Airway epithelial cell (primary cell): ENCODE measurements at places on chromosomes 5 and 9. TPM values are rescaled to one million over a fixed set of nuclear protein-coding genes. Genes with fewer than 3 reads are reported as not detected.

The ZNF354C gene
- total RNA-seq = 1.4 and 2.1 TPM in 2 replicates

The HEXB gene
- total RNA-seq = 68.0 and 99.3 TPM in 2 replicates

The SCGB3A1 gene
- 0.60 TPM in 1 of 2 replicates, not detected in the other for total RNA-seq

The SLC34A3 gene
- 0.14 TPM in 1 of 2 replicates, not detected in the other for total RNA-seq

The PCDHGA5 gene
- total RNA-seq = 0.05 and 0.07 TPM in 2 replicates

The PRLR gene
- 0.05 TPM in 1 of 2 replicates, not detected in the other for total RNA-seq

The MSMP gene
- total RNA-seq = not detected in 2 replicates

The DMGDH gene
- not detected in 2 replicates for total RNA-seq

The CDC20B gene
- not detected in 2 replicates for total RNA-seq

The SHOC1 gene
- total RNA-seq = 0.07 and 0.19 TPM in 2 replicates

The SPEF2 gene
- 0.23 and 2.5 TPM in 2 replicates for total RNA-seq

The SLCO4C1 gene
- under 0.01 and 0.21 TPM in 2 replicates for total RNA-seq

The STRBP gene
- 7.8 and 9.2 TPM in 2 replicates for total RNA-seq

The SLC25A2 gene
- not detected in 2 replicates for total RNA-seq
